B cell (primary cell): ENCODE measurements at places on chromosomes 4 and X. TPM values are rescaled to one million over a fixed set of nuclear protein-coding genes. Genes with fewer than 3 reads are reported as not detected.

GRCh38 chrX:34642849-34643248 lies 14.2 kb downstream of the TMEM47 start:
- no peak for DNase-seq

Gene TMEM255A
- total RNA-seq = 0.15 and 0.25 TPM in 2 replicates

GRCh38 chr4:184489771-184490170 lies 15.4 kb upstream of the IRF2 start:
- DNase-seq = no peak

Gene ASB11
- total RNA-seq = not detected in 2 replicates

Gene ANXA3
- not detected in 2 replicates for total RNA-seq

Gene SEC24B
- 46.4 and 47.7 TPM in 2 replicates for total RNA-seq

DNA sequence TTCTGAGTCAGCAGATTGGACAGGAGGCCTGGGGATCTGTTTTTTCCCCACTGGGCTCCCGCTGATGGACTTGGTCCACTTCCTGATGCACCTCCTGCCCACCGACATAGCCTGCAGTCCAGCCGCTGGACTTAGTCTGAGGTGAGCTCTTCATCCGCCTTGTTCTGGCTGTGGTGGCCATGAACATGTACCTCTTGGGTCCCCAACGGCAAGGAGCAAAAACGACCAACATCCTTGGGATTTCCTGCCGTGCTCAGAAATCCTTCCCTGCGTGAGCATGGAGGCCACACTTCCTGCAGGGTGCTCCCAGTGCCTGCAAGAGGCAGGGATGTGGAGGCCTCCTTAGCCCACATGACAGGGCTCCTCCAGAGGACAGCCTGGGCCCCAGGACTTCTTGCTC lies 76.8 kb downstream of the CRMP1 start:
- no peak for DNase-seq

- no peak for DNase-seq
These were observed 57.6 kb downstream of the SLC4A4 start for GRCh38 chr4:71396382-71396781.

Gene HELT
- total RNA-seq = not detected in 2 replicates

DNA sequence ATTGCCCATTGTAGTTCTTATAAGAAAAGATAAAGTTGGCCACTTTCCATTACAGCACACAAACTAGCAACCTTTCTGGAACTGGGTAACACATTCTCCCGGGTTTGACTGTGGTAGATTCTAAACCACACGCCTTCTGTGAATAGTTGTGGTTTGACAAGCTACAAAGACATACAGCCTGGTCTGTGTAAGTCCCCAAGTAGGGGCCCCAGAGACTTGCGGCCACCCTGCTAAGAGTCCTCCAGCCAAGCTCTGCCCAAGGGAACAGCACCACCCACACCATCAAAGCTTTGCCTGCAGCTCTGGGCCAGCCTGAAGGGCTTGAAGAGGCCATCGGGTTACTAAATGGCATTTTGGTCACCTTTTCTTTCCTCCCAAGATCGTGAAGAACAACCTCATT lies 203.4 kb downstream of the MAML3 start:
- DNase-seq = no peak

- no peak for DNase-seq
These were observed 44.0 kb upstream of the PPP1R2C start for GRCh38 chrX:42821803-42822443.

Gene LRPAP1
- total RNA-seq = 86.6 and 86.8 TPM in 2 replicates

DNA sequence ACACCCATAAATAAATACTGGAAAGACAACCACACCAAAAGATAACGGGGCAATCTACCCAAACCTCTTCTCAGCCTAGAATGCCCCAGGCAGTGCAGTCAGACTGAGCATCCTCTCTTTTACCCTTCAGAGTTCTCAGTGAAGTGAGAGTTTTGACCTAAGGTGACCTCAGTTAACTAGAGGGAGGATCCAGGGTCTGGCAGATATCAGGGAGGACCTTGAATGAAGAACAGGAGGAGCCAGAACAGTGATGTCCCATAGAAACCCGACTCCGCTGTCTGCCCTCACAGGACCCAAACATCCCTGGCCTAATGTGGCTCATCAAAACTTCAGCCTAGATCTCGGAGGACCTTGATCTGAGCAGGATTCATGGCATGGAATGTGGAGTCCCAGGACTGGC lies at the start of gene MAGEB3:
TSS of gene MAGEB3 (plus strand) at position 263 of the 400 bp plus-strand sequence. CDS start 5,268 bp downstream, outside the sequence.
- DNase-seq = no peak

DNA sequence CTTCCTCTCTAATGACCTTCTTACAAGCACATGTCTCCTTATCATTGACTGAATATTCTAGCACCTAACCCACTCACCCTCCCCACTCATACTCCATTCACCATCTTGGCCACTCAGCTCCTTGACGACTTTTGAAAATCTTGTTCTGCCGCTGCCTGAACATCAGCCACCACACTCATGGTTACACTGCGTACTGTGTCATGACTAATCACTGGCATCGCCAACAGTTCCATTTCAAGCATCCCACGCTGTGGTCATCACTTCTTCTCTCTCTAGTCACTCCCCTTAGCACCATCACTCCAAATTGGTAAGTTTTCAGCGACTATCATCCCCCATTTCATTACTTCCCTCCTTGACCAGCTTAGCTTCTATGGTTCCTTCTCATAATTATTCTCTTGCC lies 352.8 kb downstream of the MAPK10 start:
- no peak for DNase-seq

DNA sequence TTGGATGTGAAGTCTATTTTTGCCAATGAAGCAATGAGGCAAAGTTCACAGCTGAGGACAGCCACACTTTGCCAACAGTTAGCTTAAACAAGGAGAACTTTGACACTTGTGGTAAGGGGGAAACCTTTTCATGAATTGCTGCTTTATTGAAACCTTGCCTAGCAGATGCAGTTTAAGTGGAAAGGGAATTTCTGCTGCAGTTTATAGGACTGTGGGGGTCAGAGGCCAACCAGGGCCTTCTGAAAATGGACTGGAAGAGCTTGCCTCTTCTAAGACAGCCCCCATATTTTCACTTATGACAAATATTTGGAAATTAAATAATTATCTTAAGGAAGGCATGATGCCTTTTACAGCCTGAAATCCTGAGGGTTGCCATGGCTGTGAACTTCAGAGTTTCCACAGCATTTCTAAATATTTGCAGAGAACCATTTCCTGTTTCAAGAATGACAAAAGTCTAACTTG lies 550.3 kb downstream of the RAB28 start:
- no peak for DNase-seq

- DNase-seq = no peak
These were observed 109.4 kb upstream of the DDX3X start for GRCh38 chrX:41224605-41225004.

Gene FAT4
- 0.02 TPM in 1 of 2 replicates, not detected in the other for total RNA-seq
